ENCODE measurements at places on chromosomes 5 and 9.

GRCh38 chr5:176425138-176425537 lies 8.8 kb upstream of the CLTB start:
- no peak for DNase-seq

- DNase-seq = no peak
Measured at GRCh38 chr5:79508354-79508753, 5.6 kb downstream of the HOMER1 start.

DNA sequence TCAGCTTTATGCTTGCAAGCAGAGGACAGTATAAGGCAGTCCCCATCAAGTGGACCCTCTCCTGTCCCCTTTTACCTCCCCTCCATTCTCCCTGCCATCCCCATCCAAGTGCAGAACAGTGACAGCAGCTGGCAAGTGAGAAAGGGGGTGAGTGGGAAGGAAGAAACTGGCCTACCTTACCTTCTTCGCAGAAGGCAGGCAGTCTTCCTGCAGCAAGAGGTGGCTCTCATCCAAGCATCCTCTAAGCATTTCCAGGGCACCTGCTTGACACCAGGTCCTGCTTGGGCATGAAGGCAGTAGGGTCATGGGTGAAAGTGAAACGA lies 77.3 kb upstream of the SH3PXD2B start:
- no peak for DNase-seq

GRCh38 chr5:143554187-143554717 lies 150.8 kb upstream of the NR3C1 start:
- no peak for DNase-seq

- DNase-seq = no peak
Measured at GRCh38 chr9:123912167-123912897, 17.6 kb downstream of the DENND1A start.

DNA sequence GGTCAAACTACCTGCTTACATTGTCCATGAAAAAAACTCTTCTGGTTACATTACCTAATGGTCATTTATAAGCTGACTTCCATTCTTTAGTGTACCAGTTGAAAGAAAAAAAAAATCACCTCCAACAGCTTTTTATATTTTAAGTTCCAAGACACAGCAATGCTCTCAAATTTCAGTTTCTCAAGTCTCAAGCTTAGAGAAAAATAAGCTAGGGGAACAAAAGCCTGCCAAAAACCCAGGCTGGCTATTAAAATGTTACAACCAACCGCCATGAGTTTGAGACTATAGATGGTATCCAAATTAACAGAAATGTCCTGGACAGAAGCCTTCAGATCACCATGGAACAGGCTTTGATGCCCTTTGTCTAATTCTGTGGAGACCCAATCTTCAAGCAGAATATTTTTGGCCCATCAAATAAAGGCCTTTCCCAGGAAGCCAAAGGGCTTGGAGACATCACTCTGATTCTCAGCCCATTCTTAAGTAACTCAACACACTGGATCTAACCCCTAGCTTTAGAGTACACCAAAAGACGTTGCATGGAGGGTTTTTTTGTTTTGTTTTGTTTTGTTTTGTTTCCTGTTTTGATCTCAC lies 343.7 kb downstream of the GLIS3 start:
- DNase-seq = no peak

DNA sequence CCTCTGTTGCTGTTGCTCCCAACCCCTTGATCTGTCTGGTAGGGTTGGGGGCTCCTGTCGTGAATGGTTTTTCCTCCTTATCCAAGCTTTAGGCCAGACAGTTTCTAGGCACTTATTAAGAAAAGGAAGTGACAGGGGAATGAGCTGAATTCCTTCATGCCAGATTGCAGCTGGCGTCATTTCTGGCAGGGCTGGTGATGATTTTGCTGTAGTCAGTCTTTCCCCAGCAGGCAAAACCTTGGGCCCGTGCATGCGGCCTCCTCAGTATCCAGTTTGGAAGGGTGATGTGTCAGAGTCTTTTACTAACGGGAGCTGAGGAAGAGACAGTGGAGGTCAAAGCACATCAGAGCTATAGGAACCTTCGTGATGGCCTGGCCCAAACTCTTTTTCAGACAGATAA lies 58.8 kb downstream of the COL27A1 start:
- no peak for DNase-seq

DNA sequence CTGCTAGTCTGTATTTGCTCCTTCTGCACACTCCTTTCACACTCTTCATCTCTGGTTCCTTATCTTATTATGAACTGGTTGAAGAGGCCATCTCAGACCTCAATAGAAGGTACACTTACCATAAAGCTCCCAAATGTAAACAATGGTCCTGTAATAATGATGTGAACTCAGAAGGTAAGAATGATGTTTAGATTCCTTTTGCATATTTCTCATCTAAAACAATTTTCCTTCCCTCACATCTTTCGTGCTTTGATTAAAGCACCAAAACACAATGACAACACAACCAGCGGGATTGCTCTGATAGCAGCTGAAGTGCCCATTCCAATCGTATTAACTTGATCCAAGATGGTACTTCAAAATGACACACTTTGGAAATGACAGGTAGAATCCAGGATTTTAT lies 34.3 kb downstream of the NFIB start:
- DNase-seq = no peak

DNA sequence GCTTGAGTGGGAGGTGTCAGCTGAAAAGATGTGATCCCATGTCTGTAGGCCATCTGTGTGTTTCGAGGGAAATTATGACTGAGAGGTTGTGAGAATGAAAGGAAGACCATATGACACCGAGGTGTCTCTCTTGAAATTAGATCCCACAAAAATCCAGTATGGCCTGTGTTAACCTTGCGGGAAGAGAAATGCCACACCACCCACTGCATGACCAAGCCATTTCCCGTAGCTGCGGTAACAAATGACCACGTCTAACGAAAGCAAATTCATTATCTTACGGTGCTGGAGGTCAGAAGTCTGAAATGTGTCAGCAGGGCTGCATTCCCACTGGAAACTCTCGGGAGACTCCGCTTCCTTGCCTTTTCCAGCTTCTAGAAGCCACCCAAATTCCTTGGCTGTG lies 11.6 kb downstream of the C9orf57 start:
- DNase-seq = no peak

GRCh38 chr5:89300426-89300970 lies 417.5 kb upstream of the MEF2C start:
- no peak for DNase-seq

- no peak for DNase-seq
Measured at GRCh38 chr5:175724314-175725275, 66.7 kb downstream of the HRH2 start.

DNA sequence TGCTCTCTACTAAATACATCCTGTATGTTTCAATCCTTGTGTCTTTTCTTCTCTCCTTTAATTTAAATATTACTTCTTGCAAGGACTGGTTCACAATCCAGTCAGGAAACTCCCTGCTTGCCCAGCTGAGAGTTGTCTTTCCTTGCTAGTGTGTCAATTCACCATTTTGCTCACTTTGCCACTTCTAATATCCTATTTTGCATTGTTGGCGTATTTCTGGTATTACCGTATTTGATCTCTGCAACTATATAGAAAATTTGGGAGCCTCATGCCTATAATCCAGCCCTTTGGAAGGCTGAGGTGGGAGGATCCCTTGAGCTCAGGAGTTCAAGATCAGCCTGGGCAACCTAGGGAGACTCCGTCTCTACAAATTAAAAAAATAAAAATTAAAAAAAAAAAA lies 90.5 kb upstream of the TTC23L start:
- no peak for DNase-seq

- DNase-seq = no peak
Measured at GRCh38 chr5:159645179-159645846, 271.0 kb upstream of the ADRA1B start.

GRCh38 chr5:9302218-9302617 lies 243.7 kb downstream of the SEMA5A start:
- no peak for DNase-seq

DNA sequence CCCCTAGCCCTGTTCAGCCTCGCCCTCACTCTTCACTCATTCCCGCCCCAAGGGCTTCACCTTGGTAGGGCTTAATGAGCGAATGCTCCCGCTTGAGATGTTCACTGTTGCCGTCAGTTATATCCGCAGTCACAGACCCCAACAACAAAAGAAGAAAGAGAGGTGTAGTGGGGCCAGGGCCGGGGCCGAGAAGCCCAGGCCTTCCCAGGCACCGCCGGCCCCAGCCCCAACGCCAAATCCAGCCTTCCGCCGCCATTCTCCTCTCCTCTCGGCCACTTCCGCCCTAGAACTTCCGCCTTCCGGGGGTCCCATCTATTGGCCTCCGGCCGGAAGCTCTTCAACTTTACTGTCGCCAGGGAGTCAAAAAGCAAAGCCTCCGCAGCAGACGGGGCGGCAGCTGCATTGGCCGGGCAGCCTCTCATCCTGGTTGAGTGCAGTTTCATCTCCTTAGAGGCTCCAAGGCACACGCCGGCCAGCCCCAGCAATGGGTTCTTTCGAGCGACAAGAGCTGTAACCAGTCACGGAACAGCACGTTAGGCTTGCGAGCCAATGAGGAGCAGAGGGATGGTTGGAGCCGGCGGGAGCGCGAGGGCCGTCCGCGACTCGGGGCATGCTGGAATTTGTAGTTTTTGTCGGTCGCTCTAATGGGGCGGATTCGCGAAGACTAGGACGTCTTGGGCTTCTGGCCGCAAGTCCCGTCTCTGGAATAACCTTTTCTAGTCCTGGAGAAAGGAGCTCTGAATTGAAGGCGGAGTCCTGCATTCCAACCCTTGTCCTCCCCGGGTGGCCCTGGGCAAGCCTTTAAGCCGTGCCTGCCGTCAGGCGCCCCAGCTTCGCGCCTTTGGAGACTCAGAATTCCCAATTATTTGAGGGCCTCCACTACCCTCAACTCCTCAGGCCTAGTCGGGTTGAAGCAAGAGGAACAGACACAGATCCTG lies at the start of gene LMAN2:
Gene LMAN2, minus strand, starts transcription at position 277 of the 938 bp plus-strand sequence. Its CDS starts 21 bp downstream, at position 256.
- peak; percentile 76 for DNase-seq

- DNase-seq = no peak
Measured at GRCh38 chr9:129240581-129241211, 62.6 kb upstream of the IER5L start.

GRCh38 chr5:34501840-34502239 lies 154.3 kb upstream of the RAI14 start:
- no peak for DNase-seq

GRCh38 chr9:90839183-90839728 lies 37.6 kb downstream of the SYK start:
- DNase-seq = no peak

Measured in stimulated activated CD8-positive, alpha-beta memory T cell treated with anti-CD3 and anti-CD28 coated beads, Interleukin-4, amount 100 ng/mL, for 1 hour (primary cell).